AG04449 (cell line): ENCODE measurements at places on chromosomes 6 and 20.

DNA sequence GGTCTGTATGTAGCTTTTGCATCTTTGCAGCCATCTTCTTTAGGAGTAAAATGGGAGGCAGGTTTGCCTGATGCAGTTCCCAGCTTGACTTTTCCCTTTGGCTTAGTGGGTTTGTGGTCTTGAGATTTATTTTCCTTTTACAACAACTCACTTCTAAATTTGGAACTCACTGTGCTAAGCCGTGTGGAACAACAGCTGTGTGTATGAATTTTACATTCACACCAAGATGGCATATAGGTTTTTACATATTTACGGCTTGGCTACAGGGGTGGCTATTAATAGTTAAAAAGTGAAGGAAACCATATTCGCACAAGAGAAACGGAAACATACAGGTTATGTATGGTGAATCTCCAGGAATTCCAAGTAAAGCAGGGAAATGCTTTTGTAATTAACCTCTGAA is 2.5 kb downstream of the TTLL2 start:
- DNase-seq, result no peak

DNA sequence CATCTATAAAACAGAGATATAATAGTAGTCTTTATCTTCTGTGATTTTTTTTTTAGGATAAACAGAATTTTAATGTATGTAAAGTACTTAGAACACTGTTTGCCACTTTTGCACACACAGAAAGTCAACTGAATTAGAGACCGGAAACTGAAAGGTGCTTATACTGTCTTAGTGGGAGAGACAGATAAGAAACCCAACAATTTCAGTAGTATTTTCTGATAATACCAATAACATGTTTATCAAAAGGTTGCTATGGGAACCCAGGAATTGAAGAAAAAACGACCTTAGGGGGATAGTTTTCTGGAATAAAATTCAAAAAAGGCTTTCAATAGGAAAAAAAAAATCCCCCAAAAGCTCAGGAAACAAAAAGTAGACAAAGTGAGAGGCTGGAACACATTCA is 138.6 kb downstream of the BCKDHB start:
- no peak for DNase-seq

DNA sequence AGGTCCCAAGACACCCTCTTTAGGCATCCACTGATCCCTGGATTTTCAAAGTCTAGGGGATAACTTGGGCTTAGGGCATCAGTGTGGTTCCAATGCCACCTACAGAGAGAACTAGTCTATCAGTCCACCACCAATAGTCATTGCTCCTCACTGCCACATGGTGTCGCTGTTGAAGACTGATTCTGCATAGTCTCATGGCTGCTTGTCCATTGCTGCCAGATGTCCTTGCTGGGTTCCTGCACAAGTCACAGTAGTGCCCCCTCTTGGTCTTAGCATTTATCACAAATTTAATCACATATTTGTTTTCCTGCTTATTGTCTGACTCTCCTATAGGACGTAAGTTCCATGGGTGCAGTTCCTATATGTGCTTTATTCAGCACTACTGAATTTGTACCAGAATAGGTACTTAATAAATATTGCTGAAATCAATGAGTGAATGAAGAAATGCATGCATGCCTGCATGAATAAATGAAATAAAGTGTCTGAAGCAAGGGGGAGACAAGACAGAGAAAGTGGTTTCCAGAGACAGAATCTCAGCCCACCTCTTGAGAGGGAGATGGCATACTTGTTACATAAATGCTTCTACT is 45.9 kb upstream of the RALY start:
- no peak for DNase-seq

- DNase-seq, result no peak
Measured at GRCh38 chr20:26209171-26209941, 512.7 kb upstream of the ZNF337 start.

- no peak for DNase-seq
Measured at GRCh38 chr6:132964101-132964867, 149.9 kb downstream of the RPS12 start.

DNA sequence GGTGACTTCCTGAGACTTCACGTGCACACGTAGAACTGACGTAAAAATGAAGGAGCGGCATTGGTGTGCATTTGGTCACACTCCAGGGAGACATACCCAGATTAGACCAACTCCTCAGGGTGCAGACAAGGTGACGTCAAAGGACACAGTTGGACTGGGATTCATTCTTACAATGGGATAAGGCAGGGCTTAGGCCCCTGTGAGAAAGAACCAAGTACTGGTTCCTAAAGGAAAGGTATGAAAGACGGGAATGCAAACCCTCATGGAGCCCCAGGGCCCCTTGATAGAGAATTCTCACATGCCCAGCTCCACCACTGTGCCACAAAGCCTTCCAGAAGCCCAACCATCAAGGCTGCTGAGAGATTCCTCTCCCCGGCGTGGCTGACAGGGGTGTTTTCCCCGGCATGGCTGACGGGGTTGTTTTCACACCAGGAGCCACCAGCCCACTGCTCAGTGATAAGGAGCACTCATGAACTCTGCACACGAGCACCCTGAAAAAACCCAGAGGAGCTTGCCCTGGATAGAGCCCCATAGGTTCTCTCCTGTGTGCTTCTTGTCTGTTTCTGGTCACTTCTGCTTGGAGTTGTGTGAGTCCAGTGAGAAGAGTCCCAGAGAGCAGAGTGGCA is 90.1 kb downstream of the CAP2 start:
- no peak for DNase-seq

DNA sequence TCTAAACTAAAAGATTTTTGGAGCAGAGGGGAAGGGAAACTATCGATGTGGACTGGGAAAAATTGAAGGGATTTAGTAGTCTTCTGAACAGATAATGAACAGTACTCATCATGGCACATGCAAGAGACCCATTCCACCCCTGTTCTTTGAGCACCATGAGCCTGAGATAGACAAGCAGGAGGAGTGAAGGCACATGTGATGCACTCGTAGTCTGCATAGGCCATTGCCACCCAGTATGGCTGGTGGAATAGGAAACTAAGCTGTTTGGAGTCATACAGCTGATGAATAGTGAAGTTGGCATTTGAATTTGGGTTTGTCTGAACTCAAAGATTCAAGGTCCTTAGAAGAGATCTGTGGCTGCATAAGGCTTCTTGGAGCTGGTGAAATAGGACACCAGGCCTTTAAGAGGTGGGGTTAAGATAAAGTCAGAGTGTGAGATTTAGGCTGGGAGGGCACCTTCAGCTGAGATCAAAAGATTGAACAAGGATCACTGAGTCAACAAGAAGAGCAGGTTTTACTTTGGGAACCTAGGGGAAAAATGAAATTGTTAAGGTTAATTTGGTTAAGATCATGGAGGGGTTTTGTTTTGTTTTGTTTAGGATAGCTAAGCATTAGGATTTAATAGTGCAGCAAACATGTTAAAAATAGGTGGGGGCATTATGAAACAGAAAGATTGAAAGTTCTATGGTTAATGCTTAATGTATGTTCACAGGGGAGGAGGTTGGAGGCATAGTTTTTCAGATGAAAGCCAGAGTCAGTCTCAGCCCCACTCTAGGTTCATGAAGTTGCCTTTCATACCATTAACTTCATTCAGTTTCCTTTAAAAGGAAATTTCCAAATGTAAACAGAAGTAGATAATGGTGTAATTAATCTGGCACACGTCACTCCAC is 148.8 kb downstream of the ARID1B start:
- DNase-seq, result no peak

DNA sequence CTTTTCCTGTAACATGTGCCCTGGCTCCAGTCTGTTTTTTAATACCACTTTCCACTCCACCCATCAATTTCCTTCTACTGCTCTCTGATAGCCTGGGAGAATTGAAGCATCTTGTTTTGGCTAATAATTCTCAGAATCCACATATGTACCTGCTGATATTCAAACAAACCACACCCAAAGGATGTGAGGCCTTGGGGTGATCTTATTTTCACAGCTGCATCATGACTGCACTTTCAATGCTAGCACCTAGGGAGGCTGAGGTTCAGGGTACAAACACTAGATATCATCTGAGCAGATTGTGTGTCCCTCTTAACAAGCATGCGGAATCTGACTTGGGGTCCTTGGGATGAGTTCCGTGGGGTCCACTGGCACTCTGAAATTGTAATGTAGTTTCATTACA is 12.7 kb downstream of the FNDC1 start:
- no peak for DNase-seq

- no peak for DNase-seq
Measured at GRCh38 chr6:21997119-21998037, 299.5 kb downstream of the PRL start.

DNA sequence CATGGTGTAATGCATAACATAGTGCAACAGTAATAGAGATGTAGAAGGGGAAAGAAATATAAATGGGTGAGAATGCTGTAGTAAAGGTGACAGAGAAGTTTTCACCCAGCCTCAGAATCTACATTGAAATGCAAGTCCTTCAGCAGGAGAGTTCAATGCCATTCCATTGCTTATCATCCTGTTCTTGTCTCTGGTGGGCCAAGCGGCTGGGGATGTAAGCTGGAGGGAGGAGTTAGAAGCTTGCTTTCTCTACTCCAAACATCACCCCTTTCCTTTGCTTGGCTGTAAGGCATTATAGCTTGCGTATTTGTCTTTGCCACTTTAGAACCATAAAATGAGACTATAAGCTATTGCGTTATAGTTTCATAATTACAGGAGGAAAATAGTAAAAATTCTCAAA is 2.2 kb upstream of the FUT9 start:
- no peak for DNase-seq
